ENCODE measurements at places on chromosomes 6 and 20.
A peak's percentile ranks its signal among the peaks of the same experiment; 100 is the strongest.

GRCh38 chr6:36912030-36912454, 26.3 kb downstream of the C6orf89 start:
- no peak for DNase-seq

DNA sequence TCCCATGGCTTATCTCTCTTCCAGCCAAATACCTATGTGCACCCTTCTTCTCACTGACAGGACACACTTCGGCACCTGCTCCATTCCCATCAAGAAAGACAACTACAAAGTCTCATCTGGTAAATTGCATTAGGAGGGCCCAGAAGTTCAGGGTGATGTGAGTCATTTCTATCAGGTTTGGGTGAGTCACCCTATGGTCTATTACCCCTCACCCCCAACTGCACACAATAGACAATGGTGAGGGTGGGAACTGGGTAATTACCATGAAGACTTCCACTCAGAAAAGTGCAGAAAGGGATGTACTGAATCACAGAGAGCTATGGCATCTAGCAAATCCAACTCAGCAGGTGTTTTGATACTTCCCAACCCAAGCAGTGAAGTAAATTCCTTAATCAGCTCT, 54.8 kb downstream of the OPN5 start:
- no peak for DNase-seq

- no peak for DNase-seq
These were observed 26.9 kb downstream of the SPATA2 start for GRCh38 chr20:49888212-49889000.

GRCh38 chr20:46078954-46079353, 10.8 kb downstream of the NCOA5 start:
- no peak for DNase-seq

DNA sequence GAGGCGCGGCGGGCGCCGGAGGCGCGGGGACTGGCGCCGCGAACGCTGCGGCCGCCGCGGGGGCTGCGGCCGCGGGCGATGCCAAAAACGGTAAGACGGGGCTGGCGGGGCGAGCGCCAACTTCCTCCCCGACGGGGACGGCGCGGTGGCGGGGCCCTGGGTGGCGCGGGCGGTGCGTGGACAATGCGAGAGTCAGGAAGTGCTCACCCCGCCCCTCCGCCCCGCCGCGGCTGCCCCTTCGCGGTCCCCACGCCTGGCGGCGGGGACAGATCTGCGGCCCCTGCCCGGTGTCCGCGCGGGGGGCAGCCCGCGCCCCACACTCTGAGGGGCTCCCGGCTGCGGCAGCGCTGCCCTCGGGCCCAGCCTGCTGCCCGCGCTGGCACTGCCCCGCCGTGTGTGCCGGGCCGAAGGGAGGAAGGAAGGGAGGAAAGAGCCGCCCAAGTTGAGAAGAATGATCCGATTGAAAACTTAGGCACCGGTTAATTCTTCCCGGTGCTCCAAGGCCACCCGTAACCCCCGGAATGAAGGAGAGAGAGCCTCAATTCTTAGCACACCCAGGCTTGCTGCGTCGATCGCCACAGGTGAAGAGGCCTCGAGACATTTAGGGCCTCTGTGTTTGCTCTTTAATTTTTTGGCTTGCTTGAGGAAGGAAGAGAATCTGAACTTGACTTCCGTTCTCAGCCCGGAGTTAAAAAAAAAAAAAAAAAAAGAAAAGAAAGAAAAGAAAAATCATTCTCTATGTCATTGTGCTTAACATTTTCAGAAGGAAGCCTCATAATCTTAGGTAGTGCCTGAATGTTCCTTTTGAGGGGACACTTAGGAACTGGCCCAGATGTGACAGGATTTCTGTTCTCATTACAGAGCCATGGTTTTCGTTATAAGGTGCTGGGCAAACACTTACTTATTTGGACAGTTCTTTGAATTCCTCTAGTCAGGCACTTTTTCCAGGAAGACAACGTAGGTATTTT, 982 bp downstream of the HECA start:
- peak; percentile 61 for DNase-seq

DNA sequence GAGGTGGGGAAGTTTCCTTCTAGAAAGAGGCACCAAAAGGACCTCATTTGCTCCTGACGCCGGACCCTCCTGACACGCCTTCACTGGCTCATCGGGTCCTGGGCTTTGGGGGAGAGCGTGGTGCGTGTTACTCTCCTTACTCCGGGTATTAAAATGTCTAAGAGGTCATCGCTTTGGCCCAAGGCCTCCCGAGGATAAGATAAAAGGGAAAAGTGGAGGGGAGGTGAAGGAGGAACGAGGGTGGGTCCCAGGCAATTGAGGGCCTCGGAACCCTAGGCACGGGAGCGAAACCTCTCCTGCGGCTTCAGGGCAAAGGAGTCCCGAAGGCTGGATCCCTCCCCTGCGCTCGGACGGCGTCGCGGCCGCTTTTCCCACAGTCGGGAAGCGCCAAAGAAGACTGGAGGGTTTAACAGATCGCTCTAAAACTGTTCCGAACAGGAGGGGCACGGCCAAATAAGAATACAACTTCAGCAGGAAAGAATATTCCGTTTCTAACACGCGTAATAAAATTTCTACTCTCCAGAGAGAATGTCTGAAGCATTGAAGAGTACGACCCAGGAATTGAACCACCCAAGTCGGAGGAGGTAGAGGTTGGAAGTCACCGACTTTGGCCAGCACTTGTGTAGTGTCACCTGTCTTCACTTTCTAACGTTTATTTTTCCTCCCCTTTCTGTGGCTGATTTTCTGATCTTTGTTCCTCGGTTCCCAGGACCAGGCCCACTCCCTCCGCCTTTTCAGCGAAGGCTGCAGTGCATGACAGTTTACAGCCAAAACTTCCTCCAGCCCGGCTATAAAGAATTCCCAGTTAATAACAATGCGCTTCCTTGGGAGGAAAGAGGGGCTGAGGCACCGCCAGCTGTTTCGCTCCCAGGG, 2.1 kb upstream of the TBXT start:
- no peak for DNase-seq

DNA sequence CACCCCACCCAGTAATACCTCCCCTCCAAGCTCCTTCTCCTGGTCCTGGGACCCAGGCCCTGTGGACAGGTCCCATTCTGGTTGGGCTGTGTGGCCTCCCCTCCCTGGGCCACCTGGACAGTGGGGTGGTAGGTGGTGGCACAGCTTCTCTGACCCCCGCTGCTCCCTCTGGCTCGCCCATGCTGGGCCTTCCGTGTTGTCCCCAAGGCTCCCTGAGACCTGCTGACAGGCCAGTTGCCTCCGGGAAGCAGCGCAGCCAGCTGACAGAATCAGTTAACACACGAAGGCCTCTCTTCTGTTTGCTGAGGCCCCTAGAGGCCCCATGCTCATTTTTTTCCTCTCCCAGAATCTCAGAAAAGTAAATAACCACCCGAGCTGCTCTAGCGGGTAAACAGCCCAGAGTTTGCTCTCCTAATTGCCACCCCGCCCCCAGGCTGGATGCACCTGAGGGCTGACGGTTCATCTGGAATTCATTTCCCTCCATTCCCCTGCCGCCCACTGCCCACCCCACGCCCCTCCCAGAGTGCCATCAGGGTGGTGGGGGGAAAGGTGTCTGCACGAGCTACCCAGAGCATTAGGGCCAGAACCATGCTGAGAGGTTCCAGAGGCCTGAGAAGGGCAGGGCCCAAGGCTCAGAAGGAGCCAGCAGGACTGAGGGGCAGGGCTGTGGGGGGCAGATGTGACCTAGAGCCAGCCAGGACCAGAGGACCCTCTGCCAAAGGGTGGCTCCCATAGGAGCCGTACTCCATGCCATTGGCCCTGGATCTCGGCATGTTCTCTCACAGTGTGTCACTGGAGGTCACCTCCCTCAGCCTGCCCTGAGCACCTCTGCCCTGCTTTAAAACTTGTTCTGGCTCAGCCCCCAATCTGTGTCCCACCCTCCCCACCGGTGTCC, 157.5 kb downstream of the GRM4 start:
- no peak for DNase-seq

DNA sequence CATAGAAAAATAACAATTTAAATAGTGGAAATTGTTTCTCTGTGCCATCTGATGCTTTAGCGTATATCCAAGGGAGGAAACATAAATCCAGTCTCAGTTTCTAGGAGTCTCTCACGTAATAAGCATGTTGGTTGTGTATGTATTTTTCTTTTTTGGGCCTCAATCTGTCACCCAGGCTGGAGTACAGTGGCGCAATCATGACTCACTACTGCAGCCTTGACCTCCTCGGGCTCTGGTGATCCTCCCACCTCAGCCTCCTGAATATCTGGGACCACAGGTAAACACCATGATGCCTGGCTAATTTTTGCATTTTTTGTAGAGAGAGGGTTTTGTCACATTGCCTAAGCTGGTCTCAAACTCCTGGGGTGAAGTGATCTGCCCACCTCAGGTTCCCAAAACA, 78.6 kb upstream of the PLN start:
- no peak for DNase-seq

DNA sequence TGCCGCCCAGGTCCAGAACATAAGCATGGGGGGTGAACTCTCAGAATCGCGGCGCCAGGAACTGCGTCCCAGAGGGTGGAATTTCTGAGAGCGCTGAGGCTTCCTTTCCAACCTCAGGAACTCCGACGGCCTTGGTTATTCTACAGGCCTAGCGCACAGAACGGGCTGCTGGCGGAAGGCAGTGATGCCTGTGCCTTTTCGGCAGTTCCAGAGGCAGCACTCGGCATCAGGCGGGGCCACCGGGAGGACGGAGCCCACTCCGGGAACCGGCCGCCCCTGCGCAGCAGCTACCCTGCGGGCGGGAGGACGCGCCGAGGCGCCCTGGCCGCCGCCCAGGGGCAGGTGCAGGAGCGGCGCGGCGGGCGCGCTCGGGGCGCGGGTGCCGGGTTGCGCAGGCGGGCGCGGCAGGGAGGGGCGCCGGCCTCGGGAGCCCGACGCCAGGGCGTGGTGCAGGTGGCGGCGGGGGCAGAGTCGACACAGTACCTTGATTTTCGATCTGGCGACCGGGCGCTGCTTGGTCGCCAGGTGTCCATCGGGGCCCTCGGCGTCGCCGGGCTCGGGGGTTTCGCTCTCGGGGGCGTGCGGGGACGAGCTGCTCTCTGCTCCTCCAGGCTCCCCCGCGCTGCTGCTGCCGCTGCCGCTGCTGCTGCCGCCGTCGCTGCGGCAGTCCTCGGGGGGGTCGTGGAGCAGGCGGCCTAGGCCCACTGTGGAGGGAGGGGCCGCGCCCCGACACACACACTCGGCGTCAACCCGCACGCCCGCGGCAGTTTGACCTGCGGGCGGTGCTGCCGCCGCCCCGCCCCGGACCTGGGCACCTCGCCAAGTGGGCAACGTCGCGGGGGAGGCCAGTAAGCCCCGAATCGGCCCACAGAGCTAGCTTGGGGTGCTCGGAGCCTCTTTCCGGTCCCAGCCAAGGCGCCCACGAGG, 1.3 kb downstream of the OVOL2 start:
- DNase-seq: peak; percentile 56

DNA sequence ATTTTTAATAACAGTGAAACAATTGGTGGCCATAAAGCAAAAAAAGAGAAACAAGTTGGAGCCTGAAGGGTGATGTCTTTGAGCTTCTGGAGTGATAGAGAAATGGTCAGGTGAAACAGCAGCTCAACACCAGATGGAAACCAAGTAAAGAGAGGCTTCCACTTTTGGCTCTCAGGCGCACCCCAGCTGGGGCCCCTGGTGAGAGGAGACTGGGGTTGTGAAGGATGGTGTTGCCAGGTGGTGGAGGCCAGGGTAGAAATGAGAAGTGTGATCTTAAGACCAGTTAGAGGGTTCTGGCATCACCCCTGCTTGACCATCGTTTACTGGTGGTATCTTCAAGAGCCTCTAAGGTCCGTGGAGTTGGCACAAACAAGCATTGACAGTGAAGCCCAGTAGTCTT, 126.0 kb upstream of the AKIRIN2 start:
- DNase-seq: no peak

GRCh38 chr20:53284256-53284655, 309.4 kb downstream of the ZNF217 start:
- DNase-seq: no peak

- DNase-seq: no peak
These were observed 27.6 kb upstream of the MCUR1 start for GRCh38 chr6:13841936-13842335.

DNA sequence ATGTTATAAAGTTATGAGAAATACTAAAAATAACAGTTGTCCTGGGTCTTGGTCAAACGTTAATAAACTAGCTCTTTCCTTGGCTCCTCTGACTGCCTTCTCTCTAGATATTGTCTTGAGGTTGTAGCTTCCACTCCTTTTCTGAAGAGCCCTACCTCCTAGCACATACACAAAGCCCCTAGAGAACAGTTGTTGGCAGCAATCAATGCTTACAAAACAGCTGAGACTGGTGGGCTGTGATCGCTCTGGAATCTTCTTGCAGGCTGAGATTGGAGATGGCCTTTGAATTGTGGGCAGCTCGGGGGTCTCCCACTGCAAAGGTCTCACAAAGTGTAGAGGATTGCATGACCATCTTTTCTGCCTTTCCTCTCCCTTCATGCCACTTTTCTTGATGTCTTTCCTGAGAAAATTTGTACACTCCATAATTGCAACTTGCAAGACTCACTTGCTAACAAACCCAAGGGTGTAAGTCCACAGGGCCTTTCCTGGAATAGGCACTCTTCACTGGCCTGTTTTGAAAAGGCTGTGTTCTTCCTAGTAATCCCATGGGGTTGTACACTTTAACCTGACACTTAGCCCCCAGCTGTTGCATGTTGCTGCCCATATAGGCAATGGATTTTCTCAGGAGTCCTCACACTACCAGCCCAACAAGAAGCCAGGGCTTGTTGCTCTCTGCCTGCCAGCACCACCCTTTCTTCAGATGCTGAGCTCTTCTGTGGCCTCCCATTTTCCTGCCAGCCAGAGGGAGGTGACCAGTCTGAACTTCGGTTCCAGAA, 99.9 kb downstream of the TCP11 start:
- DNase-seq: no peak

DNA sequence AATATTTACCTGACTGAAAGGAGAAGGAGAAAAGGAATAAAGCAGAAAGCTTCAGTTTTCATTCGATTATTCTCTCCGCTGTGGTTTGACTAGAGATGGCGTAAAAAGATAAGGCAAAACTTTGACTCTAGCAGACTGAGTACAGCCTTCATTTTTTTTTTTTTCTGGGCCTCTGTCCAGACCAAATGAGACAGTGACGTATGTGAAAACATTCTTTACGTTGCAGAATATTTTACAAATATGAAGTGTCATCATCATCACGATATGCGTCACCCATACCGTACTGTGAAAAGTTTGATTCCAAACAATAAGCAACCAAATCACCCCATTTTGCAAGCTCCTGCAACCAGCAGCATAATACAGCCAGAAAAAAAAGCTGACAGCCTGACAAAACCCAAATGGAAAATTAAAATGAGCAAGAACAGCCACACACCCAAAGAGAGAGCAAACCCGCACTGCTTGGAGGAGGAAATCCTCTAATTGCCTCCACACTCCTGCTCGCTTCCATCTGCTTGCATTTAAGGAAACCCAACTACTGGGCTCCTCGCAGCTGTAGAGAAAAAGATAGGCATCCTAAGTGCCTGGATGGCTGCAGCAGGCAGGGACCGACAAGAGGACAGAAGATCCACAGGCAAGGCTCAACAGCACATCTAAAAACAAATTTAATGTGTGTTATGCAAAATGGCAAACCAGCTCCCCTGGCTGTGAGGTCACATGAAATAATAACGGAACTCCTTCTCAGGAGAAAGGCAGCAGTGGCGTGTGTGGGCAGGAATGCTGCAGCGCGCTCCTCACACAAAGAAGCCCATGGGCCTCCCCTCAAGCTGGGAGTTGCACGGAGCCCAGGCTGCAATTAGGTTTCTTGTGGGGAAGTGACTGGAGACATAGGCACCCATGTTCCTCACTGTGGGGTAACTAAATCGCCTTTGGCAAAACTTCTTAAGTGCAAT, 113.1 kb downstream of the FYN start:
- DNase-seq: no peak

- no peak for DNase-seq
These were observed 517.5 kb downstream of the TBC1D32 start for GRCh38 chr6:120816794-120817193.
